ENCODE measurements at places on chromosomes 1 and 21.
A peak's percentile ranks its signal among the peaks of the same experiment; 100 is the strongest.

GRCh38 chr1:25586181-25586588 lies 30.4 kb upstream of the MAN1C1 start:
- no peak for DNase-seq

- DNase-seq = peak; percentile 77
Measured at GRCh38 chr1:23194119-23194984, 22.9 kb downstream of the HTR1D start.

DNA sequence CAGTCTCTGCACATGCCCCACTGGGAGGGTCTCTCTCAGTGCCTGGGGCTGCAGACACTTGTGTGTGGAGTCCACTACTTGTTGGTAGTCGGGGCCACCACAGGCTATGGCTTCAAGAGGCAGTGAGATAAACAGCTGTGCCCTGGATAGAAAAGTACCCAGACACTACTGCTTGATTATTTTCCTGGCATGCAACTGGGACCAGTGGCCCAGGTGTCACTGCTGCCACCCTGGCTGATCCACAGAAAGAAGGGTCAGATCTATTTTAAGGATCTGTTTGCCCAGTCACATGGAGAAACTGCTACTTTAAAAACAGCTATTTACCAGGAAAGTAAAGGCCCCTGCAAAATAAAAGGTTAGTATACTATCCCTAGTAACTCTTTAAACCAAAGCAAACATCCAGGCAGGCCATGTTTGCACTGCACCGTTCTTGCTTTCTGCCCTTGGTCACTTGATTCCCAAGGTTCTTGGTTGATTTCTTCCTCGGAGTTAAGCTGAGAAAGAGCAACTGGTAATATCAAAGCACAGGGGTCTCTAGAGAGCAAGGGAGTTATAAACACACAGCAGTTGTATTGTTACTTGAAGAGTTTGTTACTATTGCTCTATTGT lies 99.9 kb downstream of the GLUL start:
- DNase-seq = no peak

DNA sequence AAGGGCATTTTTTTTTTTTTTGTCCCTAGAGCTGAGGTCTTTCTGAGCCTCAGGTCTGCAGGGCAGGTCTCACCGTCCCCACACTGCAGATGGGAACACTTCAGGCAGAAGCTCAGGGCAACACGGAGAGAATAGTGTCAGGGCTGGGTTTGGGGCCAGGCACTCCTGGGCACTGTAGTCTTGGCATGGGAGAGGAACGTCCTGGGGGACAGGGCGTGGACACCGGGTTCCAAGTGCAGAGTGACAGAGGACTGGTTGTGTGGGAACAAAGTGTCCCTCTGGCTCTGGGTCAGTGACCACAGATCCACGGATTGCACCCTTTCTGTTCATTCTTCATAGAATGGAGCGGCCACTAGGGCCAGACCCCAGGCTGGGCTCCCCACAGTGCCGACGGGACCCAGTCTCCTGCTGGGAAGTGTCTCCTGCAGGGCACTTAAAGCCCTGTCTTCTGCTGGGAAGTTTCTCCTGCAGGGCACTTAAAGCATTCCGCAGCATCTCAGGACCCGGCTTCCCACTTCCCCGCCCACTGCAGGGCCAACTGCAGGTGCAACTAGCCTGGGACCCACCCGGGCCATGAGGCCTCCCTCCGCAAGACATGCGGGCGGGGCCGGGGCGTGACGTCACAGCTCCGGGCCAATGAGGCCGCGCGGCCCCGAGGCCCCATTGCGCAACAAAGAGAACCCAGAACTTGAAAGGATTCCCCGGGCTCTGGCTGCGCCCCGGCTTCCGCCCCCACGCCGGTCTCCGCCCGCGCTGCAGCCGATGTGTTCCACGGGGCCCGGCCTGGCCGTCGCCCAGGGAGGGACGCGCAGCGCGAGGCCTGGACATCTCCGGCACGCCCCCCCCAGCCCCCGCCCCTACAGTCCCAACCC lies 1.2 kb downstream of the GPR153 start:
- DNase-seq = peak; percentile 92

DNA sequence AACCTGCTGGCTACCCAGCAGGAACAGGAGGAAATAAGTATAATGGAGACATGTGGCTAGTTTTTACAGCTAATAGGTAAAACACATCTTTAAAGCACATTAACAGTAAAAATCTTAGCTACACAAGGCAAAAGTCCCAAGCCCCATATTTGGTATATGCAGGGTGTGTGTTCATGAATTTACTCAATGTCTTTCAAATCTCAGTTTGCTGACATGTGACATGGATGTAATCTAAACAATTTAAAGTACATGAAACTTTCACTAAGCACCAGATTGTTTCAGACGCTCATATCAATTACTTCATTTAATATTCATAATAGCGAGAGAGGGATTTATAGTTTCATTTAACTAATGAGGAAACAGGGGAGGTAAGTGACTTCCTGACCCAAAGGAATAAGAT lies 3.9 kb downstream of the TACSTD2 start:
- DNase-seq = no peak

GRCh38 chr1:81308191-81308590 lies 492.5 kb upstream of the ADGRL2 start:
- DNase-seq = no peak

- DNase-seq = no peak
Measured at GRCh38 chr1:78096976-78097375, 51.2 kb downstream of the GIPC2 start.

GRCh38 chr1:185404907-185405568 lies 88.0 kb upstream of the IVNS1ABP start:
- no peak for DNase-seq

DNA sequence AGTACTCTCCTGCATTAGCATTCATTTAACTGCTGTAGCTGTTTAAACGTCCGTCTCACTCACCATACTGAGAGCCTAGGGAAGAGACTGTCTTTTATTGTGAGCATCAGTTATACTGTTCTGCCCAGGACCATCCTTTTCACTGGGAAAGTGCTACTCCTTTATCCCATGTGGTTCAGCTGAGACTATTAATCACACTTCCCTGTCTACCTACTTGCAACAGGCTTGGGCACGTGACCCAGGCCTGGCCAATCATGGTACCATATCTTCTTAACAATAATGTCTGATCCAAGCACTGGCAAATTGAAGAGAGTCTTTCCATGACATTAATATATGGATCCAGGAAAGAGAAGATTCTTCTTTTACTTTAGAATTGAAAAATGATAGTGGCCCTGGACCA lies 108.1 kb downstream of the TM2D1 start:
- DNase-seq = no peak

DNA sequence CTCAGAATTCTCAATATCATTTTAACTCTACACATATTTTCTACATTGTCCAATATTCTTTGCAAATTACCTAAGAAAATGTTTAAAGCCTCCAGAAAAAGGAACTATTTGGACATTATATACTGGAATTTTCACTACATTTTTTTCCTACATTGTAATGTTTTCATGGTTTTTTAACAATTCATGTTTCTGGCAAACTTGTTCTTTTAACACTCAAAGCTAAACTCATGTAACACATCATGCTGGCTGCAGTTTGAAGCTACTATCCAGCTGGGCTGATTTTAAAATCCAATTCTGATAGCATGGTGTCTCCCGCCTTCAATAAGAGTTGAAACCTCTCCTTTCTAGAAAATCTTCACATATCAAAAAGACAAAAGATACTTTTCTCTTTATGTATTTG lies 52.0 kb downstream of the TGFBR3 start:
- DNase-seq = no peak

DNA sequence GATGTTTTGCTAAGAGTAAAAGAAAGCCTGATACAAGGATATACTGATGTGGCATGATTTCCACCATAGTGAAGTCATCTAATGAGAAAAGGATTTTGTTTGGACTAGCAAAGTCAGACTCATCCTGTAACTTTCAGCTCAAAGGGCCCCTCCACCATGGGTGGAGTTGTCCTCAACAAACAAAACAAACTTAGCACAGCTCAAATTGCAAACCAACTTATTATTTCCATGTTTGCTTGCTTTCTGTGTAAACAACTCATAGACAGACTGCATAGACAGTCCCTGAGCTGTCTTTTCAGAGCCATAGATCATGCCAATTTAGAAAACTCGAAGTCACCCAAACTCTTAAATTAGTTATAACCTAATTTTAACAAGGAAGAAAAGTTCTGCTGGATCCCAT lies 69.4 kb upstream of the VAV3 start:
- peak; percentile 73 for DNase-seq

GRCh38 chr21:46002841-46003574 lies 21.4 kb downstream of the COL6A1 start:
- DNase-seq = no peak

DNA sequence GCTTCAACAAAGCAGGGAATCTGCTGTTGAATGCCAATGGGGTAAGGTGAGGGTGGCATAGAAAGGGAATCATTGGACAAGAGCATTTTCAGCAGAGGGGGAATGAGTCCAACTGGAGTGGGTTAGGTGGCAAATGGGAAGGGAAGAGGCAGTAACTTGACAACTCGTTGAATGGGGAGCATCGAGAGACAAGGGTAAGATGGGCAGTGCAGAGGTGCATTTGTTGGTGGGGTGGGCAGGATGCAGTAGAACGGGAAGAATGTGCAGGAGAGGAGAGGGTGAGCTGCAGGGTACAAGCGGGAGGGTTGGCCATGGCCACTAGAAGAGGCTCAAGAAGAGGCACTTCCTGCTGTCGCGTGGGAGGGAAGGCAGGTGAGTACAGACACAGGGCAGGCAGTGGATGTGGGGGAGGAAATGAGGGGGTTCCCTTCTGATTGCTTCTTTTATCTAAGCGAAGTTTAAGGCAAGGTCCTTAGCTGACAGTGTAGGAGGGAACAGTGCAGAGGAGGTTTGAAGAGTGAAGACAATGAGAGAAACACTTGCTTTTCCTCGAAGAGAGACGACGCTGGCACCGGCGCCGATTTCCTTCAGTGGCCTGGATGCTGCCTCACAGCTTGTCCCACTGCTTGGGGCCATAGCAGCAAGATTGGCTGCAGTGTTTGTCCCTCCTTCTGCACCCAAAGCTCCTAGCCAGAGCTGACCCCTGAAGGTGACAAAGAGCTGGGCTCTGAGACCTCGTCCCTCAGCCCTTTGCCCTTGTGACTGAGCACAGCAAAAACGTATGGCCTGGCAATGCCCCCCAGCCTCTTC lies 3.2 kb upstream of the IKBKE start:
- DNase-seq = no peak

GRCh38 chr1:55322842-55323241 lies 107.7 kb upstream of the USP24 start:
- no peak for DNase-seq

- DNase-seq = no peak
Measured at GRCh38 chr1:94624203-94624602, 82.6 kb upstream of the F3 start.

- no peak for DNase-seq
Measured at GRCh38 chr1:236673289-236673919, 12.9 kb upstream of the ACTN2 start.

DNA sequence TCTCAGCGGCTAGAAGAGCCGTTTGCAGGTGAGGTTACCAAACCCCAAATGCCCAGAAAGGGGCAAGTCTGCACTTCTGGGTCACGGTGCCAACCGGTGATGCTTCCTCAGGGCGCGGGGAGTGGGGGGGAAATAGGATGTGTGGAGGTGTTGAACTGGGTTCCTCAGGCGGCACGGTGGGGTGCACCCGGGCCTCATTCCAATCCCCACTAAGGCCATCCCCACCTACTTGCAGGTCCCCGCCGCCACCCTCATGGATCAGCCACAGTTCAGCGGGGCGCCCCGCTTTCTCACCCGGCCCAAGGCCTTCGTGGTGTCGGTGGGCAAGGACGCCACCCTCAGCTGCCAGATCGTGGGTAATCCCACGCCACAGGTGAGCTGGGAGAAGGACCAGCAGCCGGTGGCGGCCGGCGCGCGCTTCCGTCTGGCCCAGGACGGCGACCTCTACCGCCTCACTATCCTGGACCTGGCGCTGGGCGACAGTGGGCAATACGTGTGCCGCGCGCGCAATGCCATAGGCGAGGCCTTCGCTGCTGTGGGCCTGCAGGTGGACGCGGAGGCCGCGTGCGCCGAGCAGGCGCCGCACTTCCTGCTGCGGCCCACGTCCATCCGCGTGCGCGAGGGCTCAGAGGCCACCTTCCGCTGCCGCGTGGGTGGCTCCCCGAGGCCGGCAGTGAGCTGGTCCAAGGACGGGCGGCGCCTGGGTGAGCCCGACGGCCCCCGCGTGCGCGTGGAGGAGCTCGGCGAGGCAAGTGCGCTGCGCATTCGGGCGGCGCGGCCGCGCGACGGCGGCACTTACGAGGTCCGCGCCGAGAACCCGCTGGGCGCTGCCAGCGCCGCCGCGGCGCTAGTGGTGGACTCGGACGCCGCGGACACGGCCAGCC lies 3.9 kb downstream of the OBSCN start:
- DNase-seq = no peak

- DNase-seq = peak; percentile 68
Measured at GRCh38 chr1:209585672-209586071, 2.2 kb downstream of the CAMK1G start.

- DNase-seq = no peak
Measured at GRCh38 chr1:180234369-180235076, 4.5 kb downstream of the LHX4 start.

DNA sequence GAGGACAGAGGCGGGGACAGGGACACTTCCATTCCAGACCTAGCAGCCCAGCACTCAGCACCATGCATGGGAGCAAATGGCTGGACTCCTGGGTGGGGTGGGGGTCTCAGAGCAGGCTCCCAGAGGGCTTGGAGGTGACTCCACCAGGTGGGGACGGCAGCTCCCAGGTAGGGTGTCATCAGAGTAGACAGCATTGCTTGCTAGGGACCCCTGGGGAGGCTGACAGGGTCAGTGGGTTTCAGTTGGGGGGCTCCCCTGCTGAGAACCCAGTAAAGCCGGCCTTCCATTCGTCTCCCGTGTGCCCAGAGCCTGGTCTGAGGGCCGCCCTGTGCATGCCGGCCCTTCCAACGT lies 4.8 kb upstream of the GJC2 start:
- DNase-seq = no peak

- peak; percentile 94 for DNase-seq
Measured at GRCh38 chr21:38993561-38993960, 187.8 kb downstream of the ETS2 start.

- DNase-seq = peak; percentile 27
Measured at GRCh38 chr1:48920851-48921250, 144.2 kb upstream of the BEND5 start.

DNA sequence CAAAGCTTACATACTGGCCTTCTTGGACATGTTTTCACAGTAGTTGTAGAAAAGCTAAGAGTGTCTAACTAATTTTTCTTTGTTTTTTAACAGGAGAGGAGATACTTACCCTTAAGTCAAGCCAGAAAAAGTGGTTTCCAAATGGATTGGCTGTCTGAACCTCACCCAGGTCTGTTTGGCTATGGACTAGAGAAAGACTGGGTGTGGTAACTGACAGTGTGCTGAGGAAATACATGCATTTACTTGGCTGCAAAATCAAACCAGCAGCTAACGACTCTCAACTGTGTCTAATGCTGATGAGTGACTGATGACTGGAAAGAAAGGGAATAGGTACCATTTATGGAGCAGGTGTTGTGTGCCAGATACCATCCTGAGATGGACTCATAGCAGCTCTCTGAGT lies 91.1 kb downstream of the MTR start:
- DNase-seq = no peak
